GM12878 (cell line): ENCODE measurements at places on chromosomes 7 and 10.

- DNase-seq, result no peak
Observed at GRCh38 chr7:113071465-113071864, 15.2 kb downstream of the GPR85 start.

DNA sequence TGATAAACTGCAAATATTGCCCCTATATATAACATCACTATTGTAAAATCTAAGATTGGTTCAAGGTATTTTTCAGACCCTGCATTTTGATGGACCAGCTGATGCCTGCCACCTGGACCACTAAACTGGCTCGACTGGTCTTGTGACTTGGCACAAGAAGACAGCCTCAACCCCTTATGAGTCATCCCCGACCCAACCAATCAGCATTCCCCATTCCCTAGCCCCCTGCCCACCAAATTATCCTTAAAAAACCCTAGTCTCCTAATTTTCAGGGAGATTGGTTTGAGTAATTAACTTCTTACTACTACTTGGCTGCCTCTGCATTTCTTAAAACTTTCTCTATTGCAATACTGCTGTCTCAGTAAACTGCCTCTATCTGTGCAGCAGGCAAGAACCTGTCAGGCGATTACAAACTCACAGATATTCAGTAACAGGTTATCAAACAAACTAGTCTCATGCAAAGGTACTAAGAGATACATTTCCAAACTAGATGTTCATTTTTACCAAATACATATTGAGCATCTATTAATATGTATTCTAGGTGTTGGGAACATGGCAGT lies 5.5 kb downstream of the CCDC186 start:
- no peak for DNase-seq

DNA sequence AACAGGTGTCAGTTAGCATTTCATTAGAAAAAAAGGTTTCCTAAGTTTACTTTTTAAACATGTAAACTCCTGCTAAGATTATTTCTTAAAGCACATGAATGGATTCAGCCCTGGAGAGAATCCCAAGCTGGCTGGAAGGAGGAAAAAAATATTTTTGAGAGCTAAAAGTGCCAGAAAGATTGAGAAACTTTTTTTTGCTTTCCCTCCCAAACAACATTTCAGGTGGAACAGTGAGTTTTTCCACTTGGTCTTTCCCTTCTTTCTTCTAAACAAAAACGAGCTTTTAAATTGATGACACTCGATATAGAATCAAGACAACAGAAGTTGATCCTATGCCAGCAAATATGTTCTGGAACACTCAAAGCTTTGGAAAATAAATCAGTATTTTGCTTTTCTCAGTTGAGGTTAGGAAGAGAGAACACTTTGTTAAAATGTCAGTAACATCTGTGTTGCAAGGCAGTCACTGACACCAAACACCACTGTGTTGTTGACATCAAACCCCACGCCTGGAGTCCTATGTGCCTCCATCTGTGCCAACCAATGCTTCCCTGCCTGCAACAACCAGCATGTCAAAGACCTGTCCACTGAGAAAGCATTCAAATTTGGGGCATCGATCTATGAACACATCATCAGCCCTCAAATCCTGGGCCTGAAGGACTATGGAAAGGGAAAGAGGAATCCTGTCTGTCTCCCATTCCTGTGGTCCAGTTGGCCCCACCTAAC lies 22.9 kb upstream of the INSIG1 start:
- DNase-seq, result no peak

DNA sequence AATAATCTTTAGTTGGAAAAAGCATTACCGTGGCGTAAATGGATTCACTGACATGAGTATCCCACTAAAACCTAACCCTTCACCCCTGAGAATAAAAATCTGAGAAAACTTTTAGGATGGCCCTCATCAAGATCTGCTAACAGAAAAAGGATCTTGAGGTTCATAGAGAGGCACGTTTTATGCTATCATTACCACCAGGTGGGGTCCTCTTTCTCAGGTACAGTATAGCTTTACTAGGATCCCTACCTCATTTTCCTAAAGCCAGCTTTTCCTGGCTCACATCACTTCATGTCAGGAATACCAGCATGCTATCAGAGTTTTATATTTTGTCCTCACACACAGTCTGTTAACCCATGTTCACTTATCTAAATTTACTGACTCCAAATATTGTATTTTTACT lies 173.7 kb downstream of the POM121L12 start:
- DNase-seq, result no peak

DNA sequence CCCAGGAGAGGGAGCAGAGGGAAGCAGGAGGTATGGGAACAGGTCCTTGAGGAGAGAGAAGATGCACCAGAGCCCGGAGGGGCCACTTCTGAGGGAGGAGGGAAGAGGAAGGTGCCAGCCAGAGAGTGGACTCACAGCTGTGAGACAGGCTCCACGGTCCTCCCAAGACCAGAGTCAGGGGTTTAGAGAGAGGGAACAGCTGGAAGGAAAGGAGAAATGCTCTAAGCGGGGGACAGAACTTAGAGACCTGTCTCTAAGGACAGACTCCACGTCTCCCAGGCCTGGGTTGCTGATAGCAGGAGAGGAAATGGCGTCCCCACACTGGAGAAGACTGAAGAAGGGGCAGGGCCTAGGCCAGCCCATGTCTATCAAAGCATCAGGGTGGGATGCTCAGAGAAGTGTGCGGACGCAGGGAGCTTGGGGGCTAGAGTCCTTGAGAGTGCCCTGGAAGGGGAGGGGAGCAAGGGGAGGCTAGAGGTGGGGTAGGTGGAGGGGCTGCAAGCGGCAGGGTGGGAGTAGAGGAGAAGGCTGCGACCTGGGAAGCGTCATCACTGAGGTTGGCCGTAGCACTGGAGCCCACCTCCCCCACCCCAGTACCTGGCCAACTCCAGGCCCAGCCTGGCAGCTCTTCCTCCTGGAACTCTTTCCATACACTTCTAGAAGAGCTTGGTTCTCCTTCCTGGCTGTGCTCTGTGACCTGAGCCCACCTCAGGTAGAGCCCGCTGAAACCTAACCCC lies 25.6 kb upstream of the GRID1 start:
- DNase-seq, result no peak

DNA sequence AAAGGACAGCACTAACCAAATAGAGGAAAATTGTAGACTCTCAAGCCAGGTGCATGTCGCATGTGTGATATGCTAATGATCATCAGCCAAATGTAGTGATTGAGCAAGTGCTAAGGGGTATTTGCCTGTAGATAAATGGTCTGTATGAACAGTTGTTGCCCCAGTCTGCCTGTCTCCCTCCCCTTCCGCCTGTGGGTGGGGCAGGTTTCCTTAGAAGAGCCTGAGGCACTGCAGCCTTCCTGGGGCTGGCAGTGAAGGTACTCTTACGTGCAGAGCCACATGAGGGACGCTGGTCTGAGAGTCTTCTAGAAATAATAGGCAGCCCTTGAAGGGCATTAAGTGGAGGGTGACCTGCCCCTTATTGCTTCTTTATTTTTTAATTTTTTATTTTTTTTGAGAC lies 152.1 kb downstream of the SNX10 start:
- no peak for DNase-seq

DNA sequence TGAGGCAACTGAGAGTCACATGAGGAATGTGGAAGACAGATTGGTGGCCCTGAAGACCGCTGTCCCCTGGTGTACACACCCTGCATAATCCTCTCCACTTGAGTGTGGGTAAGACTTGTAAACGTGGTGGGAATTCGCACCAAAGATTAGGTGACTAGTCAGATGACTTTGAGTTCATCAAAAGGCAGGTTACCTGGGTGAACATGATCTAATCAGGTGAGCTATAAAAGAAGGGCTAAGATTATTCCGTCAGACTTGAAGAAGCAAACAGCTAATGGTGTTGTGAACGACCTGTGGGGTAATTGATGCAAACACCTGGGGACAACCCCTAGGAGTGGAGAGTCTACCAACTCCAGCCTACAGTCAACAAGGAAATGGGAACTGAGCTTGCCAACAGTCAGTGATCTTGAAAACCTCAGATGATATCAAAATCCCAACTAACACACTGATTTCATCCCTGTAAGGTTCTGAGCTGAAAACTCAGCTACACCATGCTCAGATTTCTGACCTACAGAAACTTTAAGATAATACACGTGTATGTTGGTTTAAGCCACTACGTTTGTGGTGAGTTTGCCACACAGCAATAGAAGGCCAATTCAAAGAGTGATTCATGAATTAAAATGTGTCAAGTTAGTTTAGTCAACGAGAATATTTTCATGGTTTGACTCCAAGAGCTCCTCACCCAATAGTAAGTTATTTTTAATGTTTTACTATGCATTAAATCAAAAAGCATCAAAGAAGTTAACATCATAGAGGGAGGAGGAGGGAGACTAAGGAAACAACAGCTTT lies 16.7 kb downstream of the PRTFDC1 start:
- DNase-seq, result no peak

DNA sequence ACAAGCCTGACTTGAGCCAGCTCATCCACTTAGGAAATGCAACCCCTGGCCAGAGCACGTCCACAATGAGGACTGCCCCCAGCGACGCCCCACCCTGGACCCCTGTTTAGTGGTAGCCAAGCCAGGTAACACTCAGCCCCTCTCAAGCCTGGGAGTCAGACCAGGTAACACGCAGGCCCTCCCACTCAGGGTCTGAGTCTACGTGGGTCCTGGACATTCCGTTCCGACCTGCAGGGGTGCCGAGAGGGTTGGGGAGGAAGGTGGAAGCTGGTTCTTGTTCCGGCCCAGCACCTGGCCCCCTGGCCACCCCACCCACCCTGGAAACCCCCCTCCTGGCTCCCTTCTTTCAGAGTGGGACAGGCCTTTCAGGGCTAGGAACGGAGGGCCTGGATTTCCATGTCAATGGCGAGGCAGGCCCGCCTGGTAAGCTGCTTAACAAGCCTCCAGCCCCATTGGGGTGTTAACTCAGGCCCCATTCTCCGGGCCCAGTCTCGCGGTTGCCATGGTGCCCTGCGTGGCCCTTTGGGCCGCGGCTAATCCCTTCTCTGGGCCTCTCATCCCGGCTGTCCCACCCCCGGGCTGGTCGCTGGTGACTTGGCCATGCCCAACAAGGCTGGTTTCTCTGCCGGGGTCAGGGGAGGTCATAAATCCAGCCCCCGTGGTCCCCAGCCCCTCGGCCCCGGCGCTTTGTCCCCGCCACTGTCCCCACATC lies 19.7 kb upstream of the LFNG start:
- no peak for DNase-seq

GRCh38 chr7:66304536-66304935 lies 99.4 kb downstream of the TPST1 start:
- DNase-seq, result no peak

DNA sequence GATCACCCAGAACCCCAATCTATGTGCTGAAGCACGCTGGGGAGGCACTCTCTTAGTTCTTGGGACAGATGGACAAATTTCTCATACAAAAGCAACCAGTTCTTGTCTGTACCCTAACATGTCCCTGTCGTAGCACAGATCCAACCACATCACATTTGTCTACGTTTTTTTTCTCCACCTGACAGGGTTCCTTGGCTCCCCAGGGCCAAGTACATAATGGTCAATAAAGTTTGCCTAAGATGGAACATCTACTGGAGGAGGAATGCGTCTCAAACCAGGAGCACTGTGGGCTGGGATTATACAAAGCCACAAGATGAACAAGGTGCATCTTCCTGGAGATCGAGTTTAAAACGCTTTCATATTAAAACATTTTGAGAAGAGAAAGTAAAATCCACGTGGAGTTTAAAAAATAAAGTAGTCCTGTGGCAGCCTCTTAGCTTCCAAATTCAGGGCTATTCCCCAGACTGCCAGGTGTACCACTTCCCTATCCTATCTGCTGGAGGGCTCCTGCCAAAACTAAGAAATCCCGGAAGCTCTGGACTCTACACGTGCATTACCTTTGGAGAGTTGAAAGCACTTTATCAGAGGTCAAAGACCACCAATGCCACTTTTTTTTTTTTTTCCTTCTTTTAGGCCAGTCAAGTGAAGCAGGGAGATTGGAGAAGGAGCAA lies 1.4 kb downstream of the TMEM243 start:
- no peak for DNase-seq

GRCh38 chr10:31927884-31928548 lies 615 bp downstream of the ARHGAP12 start:
- DNase-seq, result no peak

GRCh38 chr7:171912-172515 lies 20.4 kb upstream of the FAM20C start:
- DNase-seq, result no peak

- no peak for DNase-seq
Observed at GRCh38 chr10:8588135-8588534, 533.6 kb downstream of the GATA3 start.

DNA sequence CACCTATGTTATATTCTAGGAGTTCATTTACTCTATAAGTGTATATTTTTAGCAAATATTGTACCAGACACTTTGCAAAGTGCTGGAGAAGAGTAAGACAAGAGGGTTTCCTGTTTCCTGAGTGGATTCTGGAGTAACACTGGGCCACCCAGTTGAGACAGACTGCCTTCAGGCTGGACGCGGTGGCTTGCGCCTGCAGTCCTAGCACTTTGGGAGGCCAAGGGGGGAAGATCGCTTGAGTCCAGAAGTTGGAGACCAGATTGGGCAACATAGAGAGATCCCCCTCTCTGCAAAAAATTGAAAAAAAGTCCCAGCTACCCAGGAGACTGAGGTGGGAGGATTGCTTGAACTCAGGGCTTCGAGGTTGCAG lies 772 bp upstream of the ZSCAN25 start:
- no peak for DNase-seq
